ENCODE measurements at places on chromosomes 2 and 18.

GRCh38 chr18:48864876-48865275, 85.9 kb downstream of the SMAD7 start:
- DNase-seq, result no peak

DNA sequence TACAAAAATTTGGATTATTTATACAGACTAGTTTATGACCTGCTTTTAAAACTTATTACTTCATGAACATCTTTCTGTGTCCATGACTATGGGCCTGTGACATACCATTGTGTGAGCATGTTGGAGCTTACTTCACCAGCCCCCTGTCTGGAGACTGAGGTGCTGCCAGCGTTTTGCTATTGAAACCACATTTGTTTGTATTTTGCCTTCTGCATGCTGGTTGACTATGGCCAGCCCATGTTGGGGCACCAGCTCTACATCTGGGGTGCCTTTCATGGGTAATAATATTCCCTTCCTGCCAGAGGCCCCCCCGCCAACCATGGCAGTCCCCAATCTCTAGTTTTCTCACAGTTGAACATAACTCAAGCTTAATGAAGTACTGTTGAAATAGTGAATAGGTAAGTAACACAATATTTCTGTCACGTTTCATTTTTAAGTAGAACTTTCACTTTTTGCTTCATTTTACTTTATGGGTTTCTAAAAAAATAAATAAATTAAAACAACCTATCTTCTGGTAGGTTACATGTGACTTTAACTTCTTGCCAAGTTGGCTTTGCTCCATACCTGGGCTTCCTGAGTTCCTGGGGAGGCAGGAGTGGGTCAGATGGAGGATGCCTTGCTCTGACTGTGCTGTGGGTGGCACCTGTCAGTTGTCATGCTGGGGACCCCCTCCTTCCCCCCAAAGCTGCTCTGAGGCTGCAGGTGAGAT, 63.9 kb downstream of the DGKD start:
- peak; percentile 16 for DNase-seq

DNA sequence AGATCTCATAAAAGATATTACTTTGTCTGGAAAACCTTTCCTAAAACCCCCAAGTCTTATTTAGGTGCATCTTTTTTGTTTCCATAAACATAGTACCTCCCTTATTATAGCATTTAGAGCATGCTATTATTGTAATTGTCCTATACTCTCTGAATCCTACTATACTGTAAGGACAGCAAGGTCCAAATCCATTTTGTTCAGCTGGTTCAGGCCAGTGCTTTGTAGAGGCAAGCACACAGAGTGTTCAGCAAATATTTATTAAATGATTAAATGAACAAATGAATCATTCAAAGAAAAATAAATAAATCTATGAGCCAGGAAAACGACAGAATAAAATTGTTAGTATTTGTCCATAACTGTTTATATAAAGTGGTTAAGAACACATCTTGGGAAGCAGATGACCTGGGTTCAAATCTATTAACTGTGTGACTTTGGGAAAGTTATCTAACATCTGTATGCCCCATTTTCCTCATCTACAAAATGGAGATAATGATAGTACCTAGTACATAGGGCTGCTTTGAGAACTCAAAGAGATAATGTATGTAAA, 86.0 kb downstream of the COL3A1 start:
- DNase-seq, result no peak

DNA sequence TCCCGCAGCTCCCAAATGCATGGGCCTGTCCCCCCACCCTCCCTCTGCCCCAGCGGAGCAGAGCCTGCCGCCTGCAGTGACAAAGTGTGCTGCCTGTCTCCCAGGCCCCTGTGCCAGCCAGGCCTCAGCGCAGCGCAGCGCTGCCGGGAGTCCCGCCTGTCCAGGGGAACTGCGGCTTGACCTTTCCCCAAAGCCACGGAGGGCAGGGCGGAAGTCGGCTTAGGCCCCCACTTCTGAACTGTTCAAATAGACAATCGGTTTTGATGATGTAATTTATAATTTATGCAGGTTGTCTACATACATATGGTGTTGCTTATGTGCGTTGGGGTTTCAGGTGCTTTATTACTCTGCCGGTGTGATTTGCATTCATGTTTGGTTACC, 7.1 kb downstream of the GBX2 start:
- no peak for DNase-seq

GRCh38 chr2:97733341-97734035, 20.1 kb downstream of the ZAP70 start:
- DNase-seq, result no peak

DNA sequence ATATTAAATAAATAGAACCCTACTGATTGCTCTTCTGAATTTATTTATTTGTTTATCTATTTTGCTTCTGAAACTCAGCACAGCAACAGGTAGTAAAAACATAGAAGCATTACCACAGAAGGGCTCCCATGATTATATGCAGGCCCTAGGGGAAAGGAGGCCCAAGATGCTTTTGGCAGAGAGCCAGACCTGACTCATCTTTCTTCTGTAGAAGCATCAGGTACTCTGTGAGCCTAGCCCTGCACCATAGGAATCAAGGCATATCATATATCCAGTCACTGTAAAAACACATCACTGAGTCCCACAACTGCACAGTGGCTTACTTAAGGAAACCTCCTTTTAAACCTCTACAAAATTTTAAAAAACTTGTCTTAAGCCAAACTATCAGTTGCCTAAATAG, 1.8 kb downstream of the SCN9A start:
- DNase-seq, result peak; percentile 21

DNA sequence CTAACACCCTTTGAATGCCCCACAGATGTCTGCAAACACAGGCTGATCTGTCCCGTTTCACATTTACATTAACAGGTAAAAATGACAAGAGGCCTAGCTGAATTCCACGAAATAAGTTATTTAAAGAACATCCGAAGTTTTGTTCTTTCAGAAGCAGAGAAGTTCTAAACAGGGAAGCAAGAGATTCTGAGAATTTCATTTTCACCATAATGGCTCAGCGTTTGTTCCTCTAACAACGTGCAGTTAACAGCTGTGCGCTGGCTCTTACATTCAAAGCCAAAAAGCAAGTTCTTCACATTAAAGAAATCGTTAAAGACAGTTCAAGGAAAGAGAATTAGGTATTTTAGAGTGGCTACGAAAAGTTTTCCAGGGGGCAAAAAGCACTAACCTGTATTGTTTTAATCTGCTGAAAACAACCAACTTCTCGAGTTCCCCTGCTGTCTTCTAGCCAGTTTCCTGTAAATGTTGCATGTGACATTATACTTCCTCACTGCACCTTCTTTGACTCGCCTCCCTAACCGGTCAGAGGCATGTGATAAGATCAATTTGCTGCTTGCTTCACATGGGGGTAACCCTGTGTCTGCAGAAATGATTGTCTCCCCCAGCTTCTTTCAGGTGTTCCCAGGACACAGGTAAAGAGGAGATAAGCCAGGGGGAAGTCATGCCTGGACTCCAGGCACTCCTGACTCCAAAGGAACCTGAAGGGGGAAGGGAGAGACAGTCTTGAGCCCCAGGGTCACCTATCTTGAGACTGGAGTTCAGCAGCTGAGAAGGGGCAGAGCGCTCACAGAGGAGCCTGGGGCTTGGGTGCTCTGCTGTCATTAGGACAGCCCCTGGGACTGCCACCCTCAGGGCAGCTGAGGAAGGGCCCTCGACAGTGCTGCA, 36.8 kb upstream of the WIPF1 start:
- peak; percentile 57 for DNase-seq

Measured in stimulated activated CD4-positive, alpha-beta T cell treated with anti-CD3 and anti-CD28 coated beads, Interleukin-2, amount 100 ng/mL, for 24 hours (primary cell).